Cortex of kidney (tissue), 1 donor: ENCODE measurements at places on chromosomes 6 and 20.

- DNase-seq, result no peak
Observed at GRCh38 chr6:44219815-44220784, 3.3 kb upstream of the SLC29A1 start.

GRCh38 chr20:63009988-63010769 is 3.4 kb upstream of the BHLHE23 start:
- no peak for DNase-seq

DNA sequence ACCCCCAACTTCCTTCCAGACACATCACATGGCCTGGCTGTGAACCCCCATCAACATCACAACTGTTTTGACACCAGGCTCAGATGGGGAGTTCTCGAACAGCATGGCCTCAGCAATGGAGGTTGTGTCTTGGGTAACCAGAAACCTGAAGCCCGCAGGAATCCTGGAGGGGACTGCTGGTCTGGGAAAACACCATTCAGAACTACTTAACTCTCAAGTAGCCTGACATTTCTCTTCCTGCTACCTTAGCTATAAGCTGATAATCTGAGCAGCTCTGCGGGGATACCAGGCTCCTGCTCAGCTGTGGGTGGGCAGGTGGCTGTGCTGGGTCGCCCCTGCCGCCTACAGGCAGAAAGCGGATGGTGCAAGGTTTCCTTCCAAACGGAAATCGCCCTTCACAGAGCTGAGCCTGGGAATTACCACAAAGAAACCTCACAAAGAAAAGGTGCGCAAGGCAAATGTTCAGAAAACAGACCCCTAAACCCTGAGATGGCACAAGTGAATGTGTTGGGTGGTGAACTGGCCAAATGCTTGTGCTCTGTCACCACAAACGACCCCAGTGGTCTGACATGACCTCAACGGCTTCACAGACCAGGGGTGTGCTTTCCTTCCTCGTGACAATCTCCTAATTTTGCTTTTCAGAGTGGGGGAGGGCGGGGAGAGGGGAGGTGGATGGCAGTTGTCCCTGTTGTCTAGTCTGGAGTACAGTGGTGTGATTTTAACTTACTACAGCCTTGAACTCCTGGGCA is 29.5 kb downstream of the SNX5 start:
- DNase-seq, result no peak

DNA sequence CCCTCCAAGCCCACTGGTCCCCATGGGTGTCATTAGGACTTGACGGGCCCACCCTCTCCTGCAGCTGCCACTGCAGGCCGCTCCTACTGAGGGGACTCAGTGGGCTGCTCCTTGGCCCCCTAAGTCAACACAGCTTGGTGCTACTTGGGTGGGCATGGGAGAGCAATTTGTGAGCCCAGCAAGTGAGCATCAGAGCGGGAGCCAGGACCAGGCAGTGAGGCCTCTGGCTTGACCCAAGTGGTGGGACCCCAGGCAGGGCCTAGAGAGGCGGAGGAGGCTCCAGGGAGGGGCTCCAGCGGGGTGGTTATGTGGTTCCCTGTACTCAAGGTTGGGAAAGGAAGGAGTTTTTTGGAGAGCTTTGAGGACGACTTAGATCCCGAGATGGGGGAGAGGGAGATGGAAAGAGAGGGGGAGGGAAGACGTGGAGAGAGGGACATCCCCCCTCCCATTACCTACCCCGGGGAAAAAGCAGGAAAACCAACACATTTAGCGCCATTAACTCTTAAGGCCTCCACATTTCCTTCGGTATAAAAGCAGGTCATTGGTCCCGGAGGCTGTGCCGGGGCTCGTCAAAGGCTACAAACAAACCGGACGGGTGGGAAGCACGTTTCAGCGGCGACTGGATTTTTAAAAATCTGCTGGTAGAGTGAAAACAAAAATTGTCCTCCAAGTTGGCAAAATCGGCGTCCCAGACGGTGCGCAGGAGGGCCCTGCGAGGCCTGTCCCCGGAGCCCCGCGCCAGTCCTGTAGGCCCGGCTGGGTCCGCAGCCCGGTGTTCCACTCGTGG is 8.8 kb downstream of the FOXC1 start:
- no peak for DNase-seq

- DNase-seq, result no peak
Observed at GRCh38 chr6:146962329-146962728, 241.9 kb upstream of the STXBP5 start.

DNA sequence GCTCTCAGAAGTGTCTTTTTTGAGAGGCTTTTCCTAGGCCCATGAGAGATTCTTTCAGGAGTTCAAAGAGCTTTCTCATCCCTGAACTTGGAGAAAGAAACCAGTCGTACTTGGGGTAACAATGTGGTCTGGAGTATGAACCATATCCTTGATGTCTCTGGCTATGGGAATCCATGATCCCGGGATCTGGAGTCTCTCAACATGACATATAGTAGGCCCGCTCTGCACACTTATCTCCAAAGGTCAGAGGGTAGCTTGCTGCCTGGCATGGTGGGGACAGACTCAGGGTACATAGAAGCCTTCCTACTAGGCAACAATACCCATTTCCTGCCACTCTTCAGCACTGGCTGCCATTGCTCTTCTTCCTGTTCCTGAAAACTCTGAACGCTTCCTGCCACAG is 42.2 kb upstream of the NFATC2 start:
- no peak for DNase-seq
